ENCODE measurements at places on chromosomes 6 and 20. TPM values are rescaled to one million over a fixed set of nuclear protein-coding genes. Genes with fewer than 3 reads are reported as not detected.

DNA sequence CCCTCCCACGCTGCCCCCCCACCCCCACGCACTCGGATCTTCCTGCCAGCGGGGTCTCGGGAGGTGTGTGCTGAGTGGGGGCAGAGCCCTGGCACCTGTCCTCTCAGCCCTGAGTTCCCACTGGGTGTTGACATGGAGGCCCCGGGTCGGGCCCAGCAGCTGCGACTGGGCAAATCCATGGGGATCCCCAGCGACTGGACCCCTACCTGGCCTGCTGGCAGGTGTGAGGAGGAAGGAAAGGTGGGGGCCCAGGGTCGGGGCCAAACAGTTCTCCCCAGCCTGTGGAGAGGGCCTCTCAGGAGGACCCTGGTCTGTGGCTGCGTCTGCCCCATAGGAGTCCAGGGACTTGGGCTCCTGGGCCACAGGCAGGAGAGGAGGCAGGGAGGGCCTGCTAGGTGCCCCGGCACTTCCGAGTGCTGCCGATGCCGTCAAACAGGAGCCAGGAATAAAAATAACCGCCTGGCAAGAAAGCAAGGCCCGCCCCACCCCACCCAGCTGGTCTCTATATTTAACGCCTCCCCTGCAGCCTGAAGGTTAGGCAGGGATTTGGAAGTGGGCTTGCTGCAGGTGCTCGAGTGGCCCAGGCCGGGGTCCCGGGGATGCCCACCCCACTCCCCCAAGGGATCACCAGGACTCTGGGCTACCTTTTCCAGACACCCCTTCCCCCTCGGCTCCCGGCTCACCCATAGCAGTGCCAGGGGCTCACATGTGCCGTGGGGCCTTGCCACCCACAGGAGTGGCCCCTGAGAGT is 1.4 kb upstream of the EEF1A2 start:
- H3K4me3 ChIP-seq, result no peak overlapping the region
- no peak for DNase-seq
- H3K27me3 ChIP-seq, result peaks cover 69% of the 10 kb centered on the region
- no peak overlapping the region for H3K27ac ChIP-seq
- no peaks in the 10 kb centered on the region for H3K36me3 ChIP-seq

GRCh38 chr6:75550544-75551167 is 51.0 kb upstream of the SENP6 start:
- no peaks in the 10 kb centered on the region for H3K4me1 ChIP-seq
- H3K27ac ChIP-seq, result no peak overlapping the region
- no peaks in the 10 kb centered on the region for H3K27me3 ChIP-seq
- DNase-seq, result no peak
- no peaks in the 10 kb centered on the region for H3K36me3 ChIP-seq
- H3K4me3 ChIP-seq, result no peak overlapping the region

DNA sequence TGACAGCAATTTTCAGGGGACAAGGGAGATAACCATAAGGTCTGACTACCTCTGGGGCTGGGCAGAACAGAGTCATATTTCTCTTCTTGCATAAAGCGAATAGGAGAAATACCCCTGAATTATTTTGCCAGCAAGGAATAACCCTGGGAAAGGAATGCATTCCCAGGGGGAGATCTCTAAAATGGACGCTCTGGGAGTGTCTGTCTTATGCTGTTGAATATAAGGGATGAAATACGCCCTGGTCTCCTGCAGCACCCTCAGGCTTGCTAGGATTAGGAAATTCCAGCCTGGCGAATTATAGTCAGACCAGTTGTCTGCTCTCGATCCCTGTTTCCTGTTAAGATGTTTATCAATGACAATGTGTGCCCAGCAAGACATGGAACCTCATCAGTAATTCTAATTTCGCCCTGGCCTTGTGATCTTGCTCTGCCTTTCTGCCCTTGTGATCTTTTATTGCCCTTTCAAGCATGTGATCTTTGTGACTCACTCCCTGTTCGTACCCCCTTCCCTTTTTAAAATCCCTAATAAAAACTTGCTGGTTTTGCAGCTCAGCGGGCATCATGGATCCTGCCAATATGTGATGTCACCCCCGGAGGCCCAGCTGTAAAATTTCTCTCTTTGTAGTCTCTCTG is 221.6 kb upstream of the HS3ST5 start:
- no peaks in the 10 kb centered on the region for H3K27me3 ChIP-seq
- no peaks in the 10 kb centered on the region for H3K36me3 ChIP-seq
- no peak for DNase-seq
- no peaks in the 10 kb centered on the region for H3K4me1 ChIP-seq
- no peak overlapping the region for H3K27ac ChIP-seq
- H3K4me3 ChIP-seq, result no peak overlapping the region

GRCh38 chr6:21824431-21825177 is 231.1 kb downstream of the SOX4 start:
- no peaks in the 10 kb centered on the region for H3K27me3 ChIP-seq
- H3K4me1 ChIP-seq, result no peaks in the 10 kb centered on the region
- no peak for DNase-seq
- H3K27ac ChIP-seq, result no peak overlapping the region
- H3K4me3 ChIP-seq, result no peak overlapping the region
- H3K36me3 ChIP-seq, result no peaks in the 10 kb centered on the region

GRCh38 chr6:165146456-165146855 is 162.9 kb downstream of the C6orf118 start:
- H3K4me3 ChIP-seq, result no peak overlapping the region
- H3K36me3 ChIP-seq, result no peaks in the 10 kb centered on the region
- H3K4me1 ChIP-seq, result no peaks in the 10 kb centered on the region
- H3K27me3 ChIP-seq, result no peaks in the 10 kb centered on the region

DNA sequence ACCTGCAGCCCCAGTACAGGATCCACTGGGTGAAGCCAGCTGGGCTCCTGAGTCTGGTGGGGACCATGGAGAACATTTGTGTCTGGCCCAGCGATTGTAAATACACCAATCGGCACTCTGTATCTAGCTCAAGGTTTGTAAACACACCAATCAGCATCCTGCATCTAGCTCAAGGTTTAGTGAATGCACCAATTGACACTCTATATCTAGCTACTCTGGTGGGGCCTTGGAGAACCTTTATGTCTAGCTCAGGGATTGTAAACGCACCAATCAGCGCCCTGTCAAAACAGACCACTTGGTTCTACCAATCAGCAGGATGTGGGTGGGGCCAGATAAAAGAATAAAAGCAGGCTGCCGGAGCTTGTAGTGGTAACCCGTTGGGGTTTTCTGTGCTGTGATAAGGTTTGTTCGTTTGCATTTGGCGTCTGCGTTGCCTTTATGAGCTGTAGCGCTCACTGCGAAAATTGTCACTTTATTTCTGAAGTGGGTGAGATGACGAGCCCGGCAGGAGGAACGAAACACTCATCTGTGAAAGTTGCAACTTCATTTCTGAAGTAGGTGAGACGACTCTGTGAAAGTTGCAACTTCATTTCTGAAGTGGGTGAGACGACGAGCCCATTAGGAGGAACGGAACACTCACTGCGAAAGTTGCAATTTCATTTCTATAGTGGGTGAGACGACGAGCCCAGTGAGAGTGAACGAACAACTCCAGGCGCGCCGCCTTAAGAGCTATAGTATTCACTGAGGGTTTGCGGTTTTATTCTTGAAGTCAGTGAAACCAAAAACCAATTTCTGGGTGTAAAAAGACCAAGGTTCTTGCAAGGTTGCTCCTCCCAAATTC is 31.1 kb downstream of the SERPINB6 start:
- H3K27ac ChIP-seq, result no peak overlapping the region
- H3K4me3 ChIP-seq, result no peak overlapping the region
- no peaks in the 10 kb centered on the region for H3K27me3 ChIP-seq
- H3K36me3 ChIP-seq, result no peaks in the 10 kb centered on the region
- no peaks in the 10 kb centered on the region for H3K4me1 ChIP-seq
- peak; percentile 16 for DNase-seq

DNA sequence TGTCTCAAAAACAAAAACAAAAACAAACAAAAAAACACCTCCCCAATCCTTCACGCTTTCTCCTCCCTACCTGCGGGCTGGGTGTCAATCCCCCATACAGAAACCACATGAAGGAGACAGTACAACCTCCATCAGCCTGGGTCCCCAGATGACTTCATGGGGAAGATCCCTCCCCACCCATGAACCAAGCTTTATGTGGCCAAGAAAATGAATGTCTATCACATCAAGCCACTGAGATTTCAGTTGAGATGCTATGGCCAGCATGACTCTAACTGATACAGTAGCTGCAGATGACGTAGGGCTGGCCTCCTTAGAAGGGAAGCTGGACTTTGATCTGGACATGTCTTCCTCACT is 21.2 kb upstream of the BNIP5 start:
- no peak overlapping the region for H3K4me3 ChIP-seq
- no peak overlapping the region for H3K27ac ChIP-seq
- no peak for DNase-seq

DNA sequence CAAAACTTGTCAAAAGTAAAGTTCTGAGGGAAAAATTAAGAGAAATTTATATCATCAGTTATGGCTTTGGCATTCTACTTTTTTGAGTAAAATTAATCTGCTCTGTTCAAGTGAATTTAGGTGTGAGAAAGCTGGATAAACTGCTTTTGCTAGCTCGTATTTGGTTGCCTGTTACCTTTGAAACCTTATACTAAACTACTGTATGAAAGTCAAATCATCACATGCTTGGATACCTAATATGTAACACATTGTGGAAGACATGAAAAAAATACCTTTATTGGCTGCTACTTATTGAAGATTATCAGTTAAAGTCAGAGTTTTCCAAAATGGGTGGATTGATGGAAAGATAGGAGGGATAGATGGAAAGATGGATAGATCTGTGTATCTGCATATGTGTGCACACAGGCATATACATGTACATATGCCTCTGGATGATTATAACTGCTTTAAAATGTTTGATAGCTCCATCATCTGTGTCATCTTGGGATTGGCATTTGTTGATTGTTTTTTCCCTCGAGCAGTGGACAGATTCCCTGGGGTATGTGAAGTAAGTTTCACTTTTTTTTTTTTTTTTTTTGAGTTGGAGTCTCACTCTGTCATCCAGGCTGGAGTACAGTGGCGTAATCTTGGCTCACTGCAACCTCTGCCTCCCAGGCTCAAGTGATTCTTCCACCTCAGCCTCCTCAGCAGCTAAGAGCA is 24.3 kb downstream of the SCAF8 start:
- H3K4me3 ChIP-seq, result no peak overlapping the region
- H3K27me3 ChIP-seq, result no peaks in the 10 kb centered on the region
- no peaks in the 10 kb centered on the region for H3K4me1 ChIP-seq
- DNase-seq, result no peak

DNA sequence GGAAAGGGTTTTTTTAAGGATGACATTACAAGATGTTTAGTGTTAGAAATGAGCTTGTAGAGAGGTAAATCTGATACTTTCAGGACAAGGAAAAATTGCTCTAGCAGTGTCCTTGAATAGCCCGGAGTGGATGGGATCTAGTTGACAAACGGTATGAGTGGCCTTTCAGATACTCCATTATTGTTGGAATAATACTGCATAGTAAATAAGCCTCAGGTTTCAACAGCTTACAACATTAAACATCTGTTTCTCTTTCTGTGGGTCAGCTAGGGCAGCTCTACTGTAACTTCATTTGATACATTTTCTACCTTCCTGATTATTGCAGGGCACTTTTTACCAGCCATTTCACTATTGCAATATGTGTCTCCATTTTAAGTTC is 118.0 kb downstream of the B3GAT2 start:
- no peak overlapping the region for H3K4me3 ChIP-seq
- no peak for DNase-seq
- no peak overlapping the region for H3K27ac ChIP-seq
- H3K27me3 ChIP-seq, result no peaks in the 10 kb centered on the region
- no peaks in the 10 kb centered on the region for H3K4me1 ChIP-seq

DNA sequence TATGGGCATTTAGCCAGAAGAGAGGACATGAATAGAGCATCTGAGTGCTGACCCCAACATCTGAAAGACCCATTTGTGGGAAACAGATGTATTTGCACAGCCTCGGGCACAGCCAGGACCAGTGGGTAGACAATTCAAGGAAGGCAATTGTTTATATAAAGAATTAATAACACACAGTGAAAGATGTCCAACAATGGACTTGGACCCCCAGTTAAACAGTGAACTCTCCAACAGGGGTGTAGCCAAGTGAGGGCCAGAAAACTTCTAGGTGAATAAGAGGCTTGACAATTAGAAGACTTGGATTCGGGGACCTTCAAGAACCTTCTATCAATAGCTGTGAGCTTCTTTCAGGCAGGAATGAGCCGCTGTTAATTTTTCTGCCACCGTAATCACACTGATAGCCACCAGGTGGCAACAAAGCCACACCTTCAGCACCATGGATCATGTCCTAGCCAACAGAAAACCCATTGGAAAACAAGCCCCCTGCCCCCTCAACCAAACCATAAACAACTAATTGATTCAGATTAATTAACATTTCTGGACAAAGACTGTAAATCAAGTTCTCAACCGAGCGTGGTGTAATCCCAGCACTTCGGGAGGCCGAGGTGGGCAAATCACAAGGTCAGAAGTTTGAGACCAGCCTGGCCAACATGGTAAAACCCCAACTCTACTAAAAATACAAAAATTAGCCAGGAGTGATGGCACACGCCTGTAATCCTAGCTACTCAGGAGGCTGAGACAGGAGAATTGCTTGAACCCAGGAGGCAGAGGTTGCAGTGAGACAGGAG is 8.8 kb upstream of the SRSF6 start:
- no peaks in the 10 kb centered on the region for H3K36me3 ChIP-seq
- DNase-seq, result no peak
- no peak overlapping the region for H3K27ac ChIP-seq
- no peaks in the 10 kb centered on the region for H3K4me1 ChIP-seq
- peaks cover 7% of the 10 kb centered on the region for H3K27me3 ChIP-seq

DNA sequence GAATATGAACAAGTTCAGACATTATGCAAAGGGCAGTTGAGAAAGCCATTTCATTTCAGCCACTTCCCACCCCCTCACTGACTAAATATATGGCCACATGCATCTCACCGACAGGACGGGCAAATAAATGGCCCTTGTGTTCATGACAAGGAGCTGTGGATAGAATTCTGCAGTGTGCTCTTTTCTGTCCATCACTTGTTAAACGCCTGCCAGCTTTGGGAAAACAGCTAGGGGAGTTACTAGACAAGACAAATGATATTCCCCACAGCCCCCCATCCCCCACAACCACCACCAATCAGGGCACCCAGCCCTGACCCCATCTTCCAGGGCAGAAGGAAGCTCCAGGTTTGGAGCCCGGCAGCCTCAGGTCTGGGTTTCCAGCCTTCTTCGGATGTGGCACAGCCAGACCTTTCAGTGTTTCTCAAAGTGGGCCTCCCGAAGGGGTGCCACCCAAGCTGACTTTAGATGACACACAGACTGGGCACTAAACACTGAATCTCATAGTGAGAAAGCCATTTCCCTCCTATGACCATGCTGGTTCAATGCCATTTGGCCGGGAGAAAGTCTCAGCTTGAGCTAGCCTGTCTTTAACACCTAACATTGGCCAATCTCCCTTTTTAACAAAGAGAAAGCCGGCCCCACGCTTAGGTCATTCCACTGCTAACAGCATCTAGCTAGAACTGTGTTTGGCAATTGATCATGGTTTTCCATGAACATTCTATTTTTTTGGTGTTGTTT is 4.0 kb upstream of the RIPOR3 start:
- H3K4me3 ChIP-seq, result no peak overlapping the region
- no peak for DNase-seq
- no peaks in the 10 kb centered on the region for H3K36me3 ChIP-seq
- no peaks in the 10 kb centered on the region for H3K27me3 ChIP-seq

- H3K27ac ChIP-seq, result no peak overlapping the region
- no peak for DNase-seq
- no peaks in the 10 kb centered on the region for H3K27me3 ChIP-seq
- H3K4me3 ChIP-seq, result no peak overlapping the region
- H3K36me3 ChIP-seq, result no peaks in the 10 kb centered on the region
Observed at GRCh38 chr20:41769592-41770018, 151.4 kb upstream of the CHD6 start.

The BMP7 gene
- 1.8 TPM for total RNA-seq

The LTA gene
- not detected for total RNA-seq
